ENCODE measurements at places on chromosomes 3 and 15. TPM values are rescaled to one million over a fixed set of nuclear protein-coding genes. Genes with fewer than 3 reads are reported as not detected.

DNA sequence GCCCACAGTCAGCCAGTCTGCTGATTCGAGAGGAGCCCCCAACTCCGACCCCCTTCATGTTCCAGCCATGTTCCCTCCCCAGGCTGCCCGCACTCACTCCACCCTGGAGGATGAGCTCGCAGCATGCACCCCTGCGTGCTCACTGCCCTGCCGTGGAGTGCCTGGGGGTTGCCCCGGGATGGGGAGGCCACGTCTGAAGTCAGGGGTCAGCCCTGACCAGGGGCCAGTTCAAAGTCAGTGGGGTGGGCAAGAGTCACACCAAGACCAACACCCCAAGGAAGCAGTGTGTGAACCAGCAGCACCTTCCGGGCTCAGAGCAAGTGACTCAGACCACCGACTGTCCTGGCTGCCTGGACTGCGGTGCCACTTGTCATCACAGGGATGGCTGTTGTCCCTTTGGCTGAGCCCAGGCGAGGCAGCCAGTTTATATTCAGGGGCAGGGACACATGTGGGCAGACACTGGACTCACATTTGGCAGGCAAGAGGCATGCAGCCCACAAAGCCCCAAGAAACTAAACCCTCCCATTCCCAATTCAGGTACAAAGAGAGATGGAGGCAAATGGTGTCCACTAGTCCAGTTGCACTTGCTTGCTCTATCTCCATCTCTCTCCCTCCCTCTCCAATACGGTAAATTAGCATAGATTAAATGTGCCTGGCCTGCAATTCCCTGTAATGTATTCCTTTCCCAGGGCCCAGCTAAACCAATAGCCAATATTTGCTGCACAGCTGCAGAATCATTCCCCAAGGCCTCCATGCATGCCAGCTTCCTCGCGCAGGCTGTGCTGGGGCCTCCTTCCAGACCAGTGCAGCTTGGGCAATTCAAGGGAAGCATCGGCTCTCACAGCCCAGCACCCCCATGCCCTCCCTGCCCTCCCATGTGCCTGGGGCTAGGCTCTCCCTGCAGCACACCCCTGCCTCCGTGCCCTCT is 135.7 kb upstream of the IQSEC1 start:
- DNase-seq = no peak

GRCh38 chr15:39290711-39291435 is 290.0 kb upstream of the THBS1 start:
- no peak for DNase-seq

- no peak for DNase-seq
These were observed 460.3 kb upstream of the IL12A start for GRCh38 chr3:159528251-159528895.

- DNase-seq = peak; percentile 11
These were observed 27.7 kb downstream of the ACKR4 start for GRCh38 chr3:132624790-132625189.

- no peak for DNase-seq
These were observed 534.3 kb downstream of the ROBO1 start for GRCh38 chr3:79233431-79234060.

DNA sequence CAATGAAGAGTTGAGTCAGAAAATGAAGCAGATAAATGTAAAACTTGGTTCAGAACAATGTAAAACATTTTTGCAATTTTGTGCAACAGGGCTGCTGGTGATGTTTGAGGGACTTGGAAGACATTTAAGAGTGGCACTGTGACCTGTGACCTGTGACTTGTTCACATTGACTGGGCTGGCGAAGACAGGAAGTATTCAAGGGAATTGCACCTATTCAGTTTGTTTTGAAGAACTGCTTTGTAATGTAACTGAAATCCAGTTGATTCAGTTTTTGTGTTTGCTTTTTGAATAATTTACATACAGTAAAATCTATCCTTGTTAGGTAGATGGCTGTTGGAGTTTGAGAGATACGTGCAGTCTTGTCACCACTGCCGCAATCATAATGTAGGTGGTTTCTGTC is 35.4 kb downstream of the MCTP2 start:
- no peak for DNase-seq

- DNase-seq = no peak
These were observed 63.6 kb downstream of the NIPA2 start for GRCh38 chr15:22902046-22902445.

DNA sequence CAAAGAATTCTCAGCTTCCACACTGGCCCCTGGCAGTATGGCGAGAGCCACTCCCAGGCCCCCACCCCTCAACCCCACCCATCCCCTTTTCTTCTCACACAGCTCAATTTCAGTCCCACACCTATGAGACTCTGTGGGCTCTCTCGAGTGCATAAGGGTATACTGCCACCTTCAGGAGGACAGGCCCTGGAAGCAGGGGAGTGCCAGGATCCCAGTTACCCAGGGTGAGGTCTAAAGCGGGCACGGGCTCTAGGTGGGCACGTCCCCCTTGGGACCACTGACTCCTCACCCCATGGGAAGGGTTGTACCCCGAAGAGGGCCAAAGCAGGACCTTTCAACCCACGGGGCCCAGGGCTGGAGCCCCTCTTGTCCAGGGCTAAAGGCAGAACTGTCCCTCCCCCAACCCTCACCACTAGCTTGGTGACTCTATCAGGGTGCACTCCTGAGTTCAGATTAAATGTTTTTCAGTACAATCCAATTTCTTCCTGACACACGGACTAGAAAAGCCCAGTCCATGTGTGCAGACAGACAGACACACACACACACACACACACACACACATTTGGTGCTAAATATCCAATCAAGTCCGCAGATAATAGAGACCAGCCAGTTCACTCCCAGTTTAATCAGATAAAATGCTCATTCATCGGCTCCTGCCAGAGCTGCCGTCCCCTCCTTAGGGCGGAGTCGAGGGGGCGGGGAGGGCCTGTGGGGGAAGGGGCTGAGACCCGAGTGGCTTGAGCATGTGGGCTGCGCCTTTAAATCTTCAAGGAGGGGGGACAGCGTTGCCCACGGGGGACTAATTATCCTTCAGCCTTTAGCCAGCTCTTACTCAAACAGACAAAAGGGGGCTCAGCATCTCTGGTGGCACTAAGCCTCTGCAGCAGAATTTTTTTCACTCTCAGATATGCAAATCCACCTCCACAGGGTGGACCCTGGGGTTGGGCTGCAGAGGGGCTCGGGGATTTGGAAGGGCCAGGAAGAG is 59.3 kb downstream of the CYP11A1 start:
- DNase-seq = peak; percentile 87

GRCh38 chr3:140597792-140598191 is 80.1 kb upstream of the TRIM42 start:
- DNase-seq = no peak

DNA sequence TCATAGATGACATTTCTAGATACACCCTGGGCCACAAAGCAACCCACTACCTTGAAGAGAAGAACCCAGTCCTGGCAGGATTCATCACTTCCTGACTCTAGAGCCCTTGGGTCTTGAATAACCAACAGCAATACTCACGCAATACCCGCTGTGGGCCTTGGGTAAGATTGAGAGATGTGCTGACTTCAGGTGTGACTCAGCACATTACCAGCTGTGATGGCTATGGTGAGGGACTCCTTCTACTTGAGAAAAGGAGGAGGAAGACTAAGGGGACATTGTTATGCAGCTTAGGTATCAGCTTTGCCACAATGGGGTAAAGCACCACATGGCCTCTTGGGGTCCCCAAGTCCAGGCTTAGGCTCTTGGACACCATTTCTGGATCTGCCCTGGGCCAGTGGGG is 14.9 kb downstream of the C3orf33 start:
- DNase-seq = no peak

- DNase-seq = no peak
These were observed 27.9 kb downstream of the MUC20 start for GRCh38 chr3:195748661-195749060.

GRCh38 chr3:189954733-189955665 is 165.7 kb downstream of the P3H2 start:
- no peak for DNase-seq

- DNase-seq = no peak
These were observed 35.4 kb downstream of the PXYLP1 start for GRCh38 chr3:141266797-141267555.

GRCh38 chr3:58383904-58384303 is 49.7 kb downstream of the PDHB start:
- DNase-seq = no peak

DNA sequence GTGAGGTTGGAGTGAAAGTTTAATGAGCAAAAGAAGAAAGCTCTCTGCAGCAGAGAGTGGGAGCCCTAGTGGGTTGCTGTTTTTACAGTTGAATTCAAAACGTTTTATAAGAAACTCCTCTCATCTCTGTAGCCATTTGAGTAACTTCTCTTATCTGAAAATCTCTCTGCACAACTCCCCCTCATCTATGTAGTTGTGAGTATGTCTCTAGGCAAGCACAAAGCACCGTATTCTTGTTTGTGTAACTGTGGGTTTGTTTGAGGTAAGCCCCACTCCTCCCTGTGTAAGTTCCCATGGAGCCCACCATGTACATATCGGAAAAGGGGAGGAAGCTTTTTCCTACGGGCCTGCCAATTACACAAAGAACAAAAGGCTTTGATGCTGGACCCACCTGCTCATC is 56.5 kb upstream of the GOLGA6L2 start:
- DNase-seq = no peak

Gene LYZL4
- total RNA-seq = not detected

Gene DAZL
- 3.2 TPM for total RNA-seq

Gene TEX9
- 8.3 TPM for total RNA-seq

All from neural progenitor cell (in vitro differentiated cells).